Activated CD8-positive, alpha-beta memory T cell treated with anti-CD3 and anti-CD28 coated beads, Interleukin-2, amount 10 ng/mL, durations not matched to agents 7 days and 5 days (primary cell): ENCODE measurements at places on chromosomes 13 and 19. TPM values are rescaled to one million over a fixed set of nuclear protein-coding genes. Genes with fewer than 3 reads are reported as not detected.
A peak's percentile ranks its signal among the peaks of the same experiment; 100 is the strongest.

ZNF564 gene
- 9.6 TPM for total RNA-seq

CYP4F2 gene
- not detected for total RNA-seq

CASP14 gene
- total RNA-seq = not detected

DACT3 gene
- 1.2 TPM for total RNA-seq

PVR gene
- total RNA-seq = 2.4 TPM

DNA sequence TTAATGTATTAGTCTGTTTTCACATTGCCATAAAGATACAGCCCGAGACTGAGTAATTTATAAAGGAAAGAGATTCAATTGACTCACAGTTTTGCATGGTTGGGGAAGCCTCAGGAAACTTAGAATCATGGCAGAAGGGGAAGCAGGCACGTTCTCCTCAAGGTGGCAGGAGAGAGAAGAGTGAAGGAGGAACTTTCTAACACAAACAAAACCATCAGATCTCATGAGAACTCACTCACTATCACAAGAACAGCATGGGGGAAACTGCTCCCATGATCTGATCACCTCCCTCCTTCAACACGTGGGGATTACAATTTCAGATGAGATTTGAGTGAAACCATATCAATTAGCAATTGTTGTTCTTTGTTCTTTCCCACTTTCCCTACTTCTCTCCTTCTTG, 689.0 kb upstream of the SLITRK1 start:
- no peaks in the 10 kb centered on the region for H3K36me3 ChIP-seq
- H3K27ac ChIP-seq = no peak overlapping the region
- H3K4me3 ChIP-seq = no peak overlapping the region
- no peaks in the 10 kb centered on the region for H3K27me3 ChIP-seq
- no peak for DNase-seq

DNA sequence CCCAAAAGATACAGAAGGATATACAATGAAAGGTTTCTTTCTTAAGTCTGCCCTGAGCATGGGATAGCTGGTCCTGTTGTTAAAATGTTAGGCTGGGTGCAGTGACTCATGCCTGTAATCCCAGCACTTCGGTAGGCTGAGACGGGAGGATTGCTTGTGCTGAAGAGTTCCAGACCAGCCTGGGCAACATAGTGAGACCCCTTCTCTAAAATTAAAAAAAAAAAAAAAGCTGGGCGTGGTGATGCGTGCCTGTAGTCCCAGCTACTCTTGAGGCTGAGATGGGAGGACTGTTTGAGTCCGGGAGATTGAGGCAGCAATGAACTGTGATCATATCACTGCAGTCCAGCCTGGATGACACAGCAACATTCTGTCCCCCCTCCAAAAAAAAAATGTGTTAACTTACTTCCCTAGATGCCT, 52.5 kb upstream of the SHKBP1 start:
- no peak for DNase-seq
- no peak overlapping the region for H3K4me3 ChIP-seq
- peaks cover 5% of the 10 kb centered on the region for H3K4me1 ChIP-seq
- H3K27me3 ChIP-seq = peaks cover 21% of the 10 kb centered on the region
- H3K27ac ChIP-seq = no peak overlapping the region
- no peaks in the 10 kb centered on the region for H3K36me3 ChIP-seq

- peak; percentile 88 for DNase-seq
- H3K36me3 ChIP-seq = no peaks in the 10 kb centered on the region
- peaks cover 33% of the 10 kb centered on the region for H3K4me1 ChIP-seq
- H3K27ac ChIP-seq = peak within 1 kb of the TSS; percentile 75
- H3K4me3 ChIP-seq = peak within 1 kb of the TSS; percentile 84
Measured at GRCh38 chr19:45667620-45668341, at the start of gene GIPR. TSS of gene GIPR (plus strand) at chr19:45668221. CDS start at chr19:45669521, 1,300 bp downstream.

DNA sequence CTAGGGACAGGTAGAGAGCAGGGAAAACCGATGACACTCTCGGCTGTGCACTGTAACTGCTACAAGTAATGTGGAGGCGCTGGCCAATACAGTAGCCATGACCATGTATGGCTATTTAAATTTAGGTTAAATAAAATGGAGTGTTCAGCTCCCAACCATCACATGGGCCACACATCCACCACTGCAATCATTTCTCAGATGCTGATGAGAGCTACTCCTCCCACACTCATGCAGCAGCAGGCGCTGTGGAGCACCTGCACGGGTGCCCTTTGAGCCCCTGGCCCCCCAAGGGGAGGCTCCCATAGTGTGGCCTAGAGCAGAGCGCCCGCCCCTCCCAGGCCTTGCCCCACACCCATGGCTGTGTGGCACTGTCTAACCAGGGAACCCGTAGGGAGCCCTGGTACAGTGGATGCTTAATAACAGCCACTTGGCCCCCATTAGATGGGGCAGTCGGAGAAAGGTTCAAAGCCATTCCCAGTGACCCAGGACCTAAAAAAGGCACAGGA, 6.0 kb downstream of the ACP4 start:
- H3K4me1 ChIP-seq = peaks cover 14% of the 10 kb centered on the region
- DNase-seq = no peak
- peaks cover 25% of the 10 kb centered on the region for H3K36me3 ChIP-seq
- H3K27me3 ChIP-seq = no peaks in the 10 kb centered on the region
- no peak overlapping the region for H3K4me3 ChIP-seq
- no peak overlapping the region for H3K27ac ChIP-seq

DNA sequence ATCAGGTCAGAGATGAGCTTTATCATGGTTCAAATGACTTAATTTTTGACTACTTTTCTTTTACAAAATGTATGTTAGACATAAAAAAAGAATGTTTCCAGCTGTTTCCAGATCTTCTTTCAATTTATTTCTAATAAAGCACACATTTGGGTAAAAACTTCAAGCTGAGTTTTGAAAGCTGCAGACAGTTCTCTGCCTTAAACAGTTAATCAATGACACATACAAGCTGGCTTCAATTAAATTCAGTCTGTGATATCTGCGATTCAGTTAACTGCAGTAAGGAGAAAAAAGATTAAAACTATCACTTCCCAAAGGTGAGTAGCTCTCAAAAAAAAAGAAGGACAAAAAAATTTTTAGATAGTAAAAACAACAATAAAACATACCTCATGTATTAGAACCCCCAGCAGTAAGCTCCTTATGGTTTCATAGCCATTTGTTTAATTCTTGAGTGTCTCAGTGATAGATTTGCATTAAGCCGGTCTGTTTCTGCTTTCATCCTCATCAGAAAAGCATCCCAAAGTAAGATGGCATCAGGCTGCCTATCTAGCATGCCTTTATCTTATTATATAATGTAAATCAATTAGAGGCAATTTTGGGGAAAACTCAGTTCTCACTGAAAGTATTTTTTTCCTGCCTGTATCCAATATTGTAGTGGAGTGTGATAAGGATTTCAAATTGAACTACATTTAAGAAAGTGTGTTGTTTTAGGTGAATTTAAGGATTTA, 81.8 kb upstream of the STARD13 start:
- H3K27ac ChIP-seq = no peak overlapping the region
- no peak for DNase-seq
- peaks cover 5% of the 10 kb centered on the region for H3K4me1 ChIP-seq
- H3K4me3 ChIP-seq = no peak overlapping the region
- H3K27me3 ChIP-seq = peaks cover 6% of the 10 kb centered on the region

DNA sequence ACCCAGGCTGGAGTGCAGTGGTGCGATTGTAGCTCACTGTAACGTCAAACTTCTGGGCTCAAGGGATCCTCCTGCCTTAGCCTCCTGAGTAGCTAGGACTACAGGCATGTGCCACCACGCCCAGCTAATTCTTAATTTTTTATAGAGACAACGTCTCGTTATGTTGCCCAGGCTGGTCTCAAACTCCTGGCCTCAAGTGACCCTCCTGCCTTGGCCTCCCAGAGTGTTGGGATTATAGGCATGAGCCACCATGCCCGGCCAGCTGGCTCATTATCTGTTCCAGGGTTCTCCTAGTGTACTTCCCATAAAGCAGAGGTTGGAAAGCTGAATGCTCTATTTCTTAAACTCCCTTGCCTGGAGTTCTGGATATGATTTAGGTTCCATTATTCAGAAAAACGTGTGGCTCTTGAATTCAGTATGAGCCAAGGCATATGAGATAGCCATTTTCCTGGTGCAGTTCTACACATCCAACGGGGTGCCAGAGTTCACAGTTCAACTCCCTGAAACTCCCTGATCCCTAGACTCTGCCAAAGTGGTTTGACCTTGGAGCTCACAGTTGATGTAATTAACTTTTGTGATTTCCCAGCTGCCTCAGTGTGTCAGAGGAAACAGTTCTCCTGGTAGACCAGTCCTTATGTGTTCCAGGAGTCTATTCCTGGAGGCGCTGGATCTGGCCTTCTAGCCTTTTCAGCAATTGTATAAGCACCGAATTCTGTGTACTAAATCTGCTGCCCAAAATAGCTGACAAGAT, 21.6 kb downstream of the GPR183 start:
- H3K27me3 ChIP-seq = no peaks in the 10 kb centered on the region
- no peak overlapping the region for H3K4me3 ChIP-seq
- H3K27ac ChIP-seq = no peak overlapping the region
- no peak for DNase-seq

GRCh38 chr19:50909240-50910070, 1.7 kb downstream of the KLK4 start:
- H3K4me3 ChIP-seq = no peak overlapping the region
- peak; percentile 51 for DNase-seq
- no peaks in the 10 kb centered on the region for H3K36me3 ChIP-seq
- H3K27ac ChIP-seq = no peak overlapping the region
- peaks cover 1% of the 10 kb centered on the region for H3K4me1 ChIP-seq

DNA sequence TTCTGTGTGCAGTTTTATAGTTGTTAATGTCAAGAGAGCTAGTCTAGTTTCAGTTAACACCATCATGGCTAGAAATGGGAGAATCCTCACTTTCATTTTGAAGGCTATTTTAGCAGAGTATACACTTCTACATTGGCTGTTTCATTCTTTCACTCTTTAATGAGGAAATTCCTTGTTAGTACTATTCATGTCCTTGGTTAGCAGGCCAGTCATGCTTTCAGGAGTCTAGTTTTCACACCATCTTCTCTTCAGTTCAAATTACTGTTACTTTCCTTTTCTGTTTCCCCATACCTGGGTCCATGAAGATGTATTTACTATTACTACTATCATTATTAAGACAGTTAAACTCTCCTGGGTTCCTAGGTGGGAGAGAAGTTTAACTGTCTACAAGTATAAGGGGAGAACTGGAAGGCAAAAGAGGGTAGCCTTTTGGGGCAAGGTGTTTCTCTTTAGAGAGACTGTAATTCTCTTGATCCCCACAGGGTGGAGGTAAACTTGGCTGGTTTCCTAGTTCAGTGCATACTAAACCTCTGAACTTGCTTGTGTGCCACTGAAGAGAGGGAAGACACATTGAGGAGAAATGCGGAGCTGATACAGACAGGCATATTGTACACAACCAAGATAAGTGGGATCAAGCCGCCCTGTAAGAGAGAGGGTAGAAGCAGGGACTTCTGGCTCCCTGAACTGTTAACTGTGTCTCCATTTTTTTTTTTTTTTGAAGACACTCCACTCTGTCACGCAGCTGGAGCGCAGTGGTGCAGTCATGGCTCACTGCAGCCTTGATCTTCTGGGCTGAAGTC, 41.3 kb upstream of the IGFL4 start:
- peaks cover 77% of the 10 kb centered on the region for H3K27me3 ChIP-seq
- no peak overlapping the region for H3K27ac ChIP-seq
- H3K4me1 ChIP-seq = no peaks in the 10 kb centered on the region
- no peak for DNase-seq
- peaks cover 4% of the 10 kb centered on the region for H3K36me3 ChIP-seq
